ENCODE measurements at places on chromosomes 2 and 18.

DNA sequence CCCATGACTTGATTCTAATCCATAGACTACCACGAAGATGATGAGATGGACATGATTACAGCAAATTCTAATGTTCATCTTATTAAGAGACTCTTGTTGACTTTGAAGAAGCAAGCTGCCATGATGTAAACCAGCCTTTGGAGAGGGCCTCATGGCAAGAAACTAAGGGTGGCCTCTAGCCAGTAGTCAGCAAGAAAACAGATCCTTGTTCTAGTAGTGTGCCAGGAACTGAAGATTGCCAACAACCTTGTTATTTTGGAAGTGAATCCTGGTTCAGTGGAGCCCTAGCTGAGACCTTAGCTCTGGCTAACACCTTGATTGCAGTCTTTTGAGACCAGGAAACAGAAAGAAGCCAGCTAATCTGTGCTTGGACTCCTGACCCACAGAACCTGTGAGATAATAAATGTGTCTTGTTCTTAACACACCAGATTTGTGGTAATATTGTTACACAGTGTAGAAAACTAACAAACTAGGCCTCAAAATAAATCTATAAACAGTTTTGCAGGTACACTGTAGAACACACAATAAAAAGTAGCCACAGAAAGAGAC lies 10.0 kb downstream of the PHOSPHO2 start:
- no peak for DNase-seq

DNA sequence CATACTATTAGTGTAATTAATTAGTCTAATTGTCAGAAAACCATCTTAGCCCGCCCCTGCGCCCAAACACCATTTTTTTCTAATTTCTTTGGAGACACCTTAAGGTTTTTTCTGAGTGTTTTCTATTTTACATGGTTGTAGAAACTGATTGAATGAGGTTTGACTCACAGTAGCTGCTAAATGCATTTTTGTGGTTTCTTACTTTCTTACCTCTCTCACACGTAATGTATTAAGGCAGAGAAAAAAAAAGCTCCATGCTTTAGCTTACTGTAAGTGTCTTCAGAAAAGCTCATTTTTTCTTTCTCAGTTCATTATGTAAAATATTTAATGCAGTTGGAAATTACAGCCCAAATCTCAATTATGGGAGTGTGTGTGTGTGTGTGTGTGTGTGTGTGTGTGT lies 548.5 kb upstream of the LRRTM4 start:
- DNase-seq = no peak

GRCh38 chr2:174038462-174038861 lies 73.3 kb upstream of the SP3 start:
- no peak for DNase-seq

GRCh38 chr2:43341959-43342757 lies 115.8 kb upstream of the ZFP36L2 start:
- no peak for DNase-seq

DNA sequence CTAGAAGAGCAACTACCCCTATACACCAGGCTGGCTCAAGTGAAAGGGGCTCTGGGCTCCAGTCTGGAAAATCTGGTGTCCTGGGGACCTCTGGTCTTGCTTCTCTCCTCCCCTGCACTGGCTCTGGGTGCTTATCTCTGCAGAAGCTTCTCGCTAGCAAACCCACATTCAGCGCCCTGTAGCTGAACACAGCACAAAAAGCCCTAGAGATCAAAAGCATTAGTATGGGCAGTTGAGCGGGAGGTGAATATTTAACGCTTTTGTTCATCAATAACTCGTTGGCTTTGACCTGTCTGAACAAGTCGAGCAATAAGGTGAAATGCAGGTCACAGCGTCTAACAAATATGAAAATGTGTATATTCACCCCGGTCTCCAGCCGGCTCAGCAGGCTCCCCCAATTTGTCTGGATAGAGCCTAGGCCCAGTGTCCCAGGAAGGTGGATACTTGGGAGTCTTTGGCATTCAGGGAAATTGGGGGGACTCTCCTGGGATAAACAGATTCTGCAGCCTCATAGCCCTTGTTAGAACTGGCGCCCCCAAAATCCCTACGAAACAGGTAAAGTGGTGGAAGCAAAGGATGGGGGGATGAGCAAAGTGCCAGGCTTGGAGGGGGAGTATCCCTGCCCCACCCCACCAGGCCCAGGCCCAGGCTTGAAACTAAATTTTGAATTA lies 2.5 kb upstream of the HOXD4 start:
- no peak for DNase-seq

GRCh38 chr2:72625366-72625765 lies 200.5 kb downstream of the EXOC6B start:
- no peak for DNase-seq

DNA sequence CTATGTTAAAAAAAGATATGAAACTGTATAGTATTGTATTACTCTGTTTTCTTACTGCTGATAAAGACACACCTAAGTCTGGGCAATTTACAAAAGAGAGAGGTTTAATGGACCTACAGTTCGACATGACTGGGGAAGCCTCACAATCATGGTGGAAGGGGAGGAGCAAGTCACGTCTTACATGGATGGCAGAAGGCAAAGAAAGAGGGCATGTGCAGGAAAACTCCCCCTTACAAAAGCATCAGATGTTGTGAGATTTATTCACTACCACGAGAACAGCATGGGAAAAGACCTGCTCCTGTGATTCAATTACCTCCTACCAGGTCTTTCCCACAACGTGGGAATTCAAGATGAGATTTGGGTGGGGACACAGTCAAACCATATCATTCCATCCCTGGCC lies 57.0 kb downstream of the NCOA1 start:
- DNase-seq = no peak

GRCh38 chr18:63850636-63851035 lies 36.9 kb upstream of the SERPINB2 start:
- no peak for DNase-seq

DNA sequence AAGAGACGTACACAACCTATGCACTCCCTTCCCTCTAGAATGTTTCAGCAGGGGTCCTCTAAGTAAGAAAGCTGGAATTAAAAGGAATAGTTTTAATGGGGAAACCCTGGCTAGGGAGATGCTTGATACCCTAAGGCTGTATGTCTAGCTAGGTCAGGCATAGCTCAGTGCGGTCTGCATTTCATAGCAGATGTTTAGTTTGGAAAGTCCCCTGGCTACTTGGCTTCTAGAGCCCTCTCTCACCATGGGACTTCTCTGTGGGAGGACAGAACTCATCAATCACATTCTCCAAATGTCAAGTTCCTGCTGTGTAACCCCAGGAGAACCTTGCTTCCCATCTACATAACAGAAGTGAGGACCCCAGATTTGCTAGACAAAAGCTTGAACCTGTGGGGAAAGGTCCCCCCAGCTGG lies 24.1 kb upstream of the ANXA4 start:
- DNase-seq = no peak

DNA sequence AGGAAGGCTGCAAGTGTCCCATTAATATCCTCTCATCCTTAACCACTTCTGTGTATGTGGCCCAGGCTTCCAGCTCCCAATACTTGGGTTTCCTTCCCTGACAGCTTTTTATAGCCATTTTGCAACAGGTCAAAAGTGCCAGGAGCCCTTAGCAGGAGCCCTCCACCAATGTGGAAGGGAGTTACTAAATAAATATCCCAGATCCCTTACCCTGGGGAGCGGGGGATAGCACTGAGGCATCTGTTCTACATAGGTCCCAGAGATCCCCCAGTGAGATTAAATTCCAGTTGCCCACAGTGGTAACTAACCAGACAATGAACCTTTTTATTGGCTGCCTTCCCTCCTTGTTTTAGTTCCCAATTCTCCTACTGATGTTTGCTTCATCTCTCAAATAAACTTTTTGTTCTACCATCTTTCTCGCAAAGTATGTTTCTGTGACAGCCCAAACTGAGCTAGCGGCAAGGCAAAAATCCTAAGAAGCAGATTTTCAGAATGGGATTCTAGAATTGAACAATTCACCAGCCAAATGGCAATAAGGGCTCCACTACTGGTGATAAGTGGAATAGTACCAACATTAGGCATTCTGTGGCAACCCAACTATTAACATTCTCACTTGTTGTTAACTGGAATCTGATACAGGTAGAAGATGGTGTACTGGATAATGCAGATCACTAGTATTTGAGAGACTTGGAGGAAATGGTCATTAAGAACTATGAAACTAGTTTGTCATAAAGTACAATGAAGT lies 83.9 kb upstream of the MAPRE2 start:
- no peak for DNase-seq

GRCh38 chr2:74584088-74584645 lies 29.6 kb downstream of the DOK1 start:
- DNase-seq = no peak

GRCh38 chr2:79750321-79750720 lies 237.5 kb downstream of the CTNNA2 start:
- DNase-seq = no peak

GRCh38 chr18:61554117-61554776 lies 221.0 kb downstream of the CDH20 start:
- no peak for DNase-seq

- no peak for DNase-seq
Measured at GRCh38 chr2:189541591-189541990, 39.0 kb downstream of the SLC40A1 start.

- DNase-seq = no peak
Measured at GRCh38 chr18:9696701-9697100, 11.4 kb upstream of the RAB31 start.

- no peak for DNase-seq
Measured at GRCh38 chr18:47679864-47680263, 250.6 kb downstream of the SMAD2 start.

DNA sequence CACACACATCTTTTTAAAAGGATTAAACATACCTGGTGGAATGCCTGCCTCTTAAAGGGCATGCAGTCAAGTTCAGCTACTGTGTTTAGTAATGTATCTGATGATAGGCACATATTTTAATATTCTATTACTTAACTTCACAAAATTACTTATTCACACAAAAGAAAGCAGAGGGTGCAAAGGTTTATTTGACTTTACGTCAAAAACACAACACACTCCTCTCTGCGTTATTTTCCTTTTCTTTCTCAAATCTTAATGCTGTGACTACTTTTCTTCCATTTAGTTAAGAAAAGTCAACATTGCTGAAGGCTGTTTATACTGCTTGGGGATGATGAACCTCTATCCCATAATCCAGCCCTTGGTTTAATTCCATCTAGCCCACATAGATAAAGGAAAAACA lies 127.9 kb upstream of the ST6GAL2 start:
- DNase-seq = no peak

DNA sequence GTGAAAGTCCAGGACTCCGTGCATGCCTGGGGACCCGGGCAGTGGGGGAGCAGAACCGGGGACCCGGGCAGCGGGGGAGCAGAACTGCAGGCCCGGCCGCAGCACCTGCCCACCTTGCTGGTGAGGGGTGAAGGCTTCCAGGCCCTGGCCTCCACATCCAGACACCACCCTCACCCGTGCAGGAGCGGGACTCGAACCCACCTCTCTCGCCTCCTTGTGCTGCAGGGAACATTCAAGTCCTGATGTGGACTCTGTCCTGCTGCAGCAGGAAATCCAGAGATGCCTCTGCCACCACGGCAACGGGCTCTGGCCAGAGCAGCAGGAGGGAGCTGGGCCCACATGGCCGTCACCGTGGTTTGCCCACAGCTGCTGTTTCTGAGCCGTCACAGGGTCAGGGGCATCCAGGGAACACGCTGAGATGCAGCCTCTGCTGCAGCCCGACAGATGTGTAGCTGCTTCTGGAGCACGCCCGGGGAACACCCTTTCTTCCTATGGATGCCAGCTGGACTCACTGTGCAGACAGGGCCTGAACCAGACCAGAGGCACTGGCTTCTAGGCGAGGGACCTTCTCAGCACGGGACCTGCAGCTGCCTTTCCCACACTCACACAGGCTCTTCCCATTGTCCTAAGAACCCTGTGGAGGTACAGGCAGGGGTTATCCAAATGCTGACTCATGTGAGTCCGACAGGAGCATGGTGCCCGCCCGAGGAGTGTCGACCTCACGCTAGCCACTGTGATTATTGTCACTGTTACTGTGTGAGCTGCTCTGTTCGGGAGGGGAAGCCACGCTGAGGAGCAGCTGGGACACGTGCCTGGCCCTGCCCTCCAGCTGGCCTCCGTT lies 89.2 kb upstream of the CTDP1 start:
- DNase-seq = no peak

DNA sequence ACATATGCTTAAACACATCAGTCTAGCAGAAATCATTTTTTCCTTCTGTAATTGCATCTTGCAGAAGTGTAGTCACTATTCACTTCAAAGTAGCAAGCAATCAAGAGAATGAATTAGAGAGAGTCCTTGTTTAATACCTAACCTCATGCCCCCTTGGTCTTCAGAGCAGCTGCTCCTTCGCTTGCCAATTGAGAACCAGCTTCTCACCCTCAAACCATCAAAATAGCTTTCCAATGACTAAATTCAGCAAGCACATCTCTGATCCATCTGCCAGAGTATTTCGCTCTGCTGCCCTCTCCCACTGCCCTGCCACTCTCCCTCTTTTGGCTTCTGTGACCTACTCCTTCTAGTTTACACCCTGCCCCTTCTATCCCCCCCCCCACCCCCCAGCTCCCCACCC lies 120.7 kb upstream of the AGAP1 start:
- DNase-seq = no peak

- DNase-seq = no peak
Measured at GRCh38 chr18:45871431-45872084, 46.1 kb downstream of the SIGLEC15 start.

DNA sequence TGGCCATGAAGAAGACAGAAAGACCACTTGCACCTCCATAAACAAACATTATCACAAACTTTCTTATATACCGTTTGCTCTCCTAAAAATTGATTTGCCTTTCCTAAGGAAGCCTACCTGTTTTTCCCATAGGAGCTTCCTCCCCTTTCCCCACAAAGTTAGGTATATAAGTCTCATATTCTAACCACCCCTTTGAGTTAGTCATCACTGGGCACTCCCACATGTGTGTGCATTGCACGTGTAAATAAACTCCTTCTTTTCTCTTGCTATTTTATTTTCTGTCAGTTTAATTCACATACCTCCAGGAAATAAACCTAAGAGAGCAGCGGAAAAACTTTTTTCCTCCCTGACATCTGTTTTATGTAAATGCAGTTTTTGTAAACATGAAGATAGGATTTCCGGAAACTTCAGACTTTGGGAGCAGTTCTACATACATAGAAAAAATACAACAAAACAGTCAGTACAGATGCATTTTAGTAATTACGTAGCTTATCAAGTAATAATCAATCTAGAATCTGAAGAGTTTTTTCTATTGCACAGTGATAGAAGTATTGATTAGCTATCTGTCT lies 46.6 kb downstream of the PLCL1 start:
- DNase-seq = no peak

- no peak for DNase-seq
Measured at GRCh38 chr2:64960819-64961218, 28.4 kb upstream of the SLC1A4 start.

GRCh38 chr2:235521844-235522243 lies 28.0 kb downstream of the AGAP1 start:
- DNase-seq = peak; percentile 41
